ENCODE measurements at places on chromosomes 2 and 18. TPM values are rescaled to one million over a fixed set of nuclear protein-coding genes. Genes with fewer than 3 reads are reported as not detected.

- DNase-seq, result no peak
Measured at GRCh38 chr2:136383167-136383566, 265.2 kb upstream of the CXCR4 start.

- no peak for DNase-seq
Measured at GRCh38 chr2:52881606-52882005, 886.0 kb upstream of the CHAC2 start.

DNA sequence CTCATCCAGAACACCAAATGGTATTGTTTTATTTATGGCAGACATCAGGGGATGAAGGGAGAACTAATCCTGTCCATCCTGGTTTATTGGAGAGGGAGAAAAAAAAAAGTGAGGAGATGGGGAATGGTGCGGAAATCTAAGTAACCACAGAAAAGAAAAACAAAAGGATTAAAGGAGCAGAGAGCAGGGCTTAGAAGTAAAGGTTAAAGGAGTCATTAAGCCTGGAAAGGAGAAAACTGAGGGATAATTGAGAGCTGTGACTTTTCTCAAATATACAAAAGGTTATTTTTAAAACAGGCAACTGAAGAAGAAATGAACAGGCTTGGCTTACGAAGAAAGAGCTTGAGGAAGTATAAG, 127.2 kb upstream of the PPP1CB start:
- no peak for DNase-seq

GRCh38 chr2:190459881-190460280, 51.7 kb downstream of the MFSD6 start:
- no peak for DNase-seq

GRCh38 chr2:43274055-43274454, 47.6 kb upstream of the ZFP36L2 start:
- DNase-seq, result no peak

DNA sequence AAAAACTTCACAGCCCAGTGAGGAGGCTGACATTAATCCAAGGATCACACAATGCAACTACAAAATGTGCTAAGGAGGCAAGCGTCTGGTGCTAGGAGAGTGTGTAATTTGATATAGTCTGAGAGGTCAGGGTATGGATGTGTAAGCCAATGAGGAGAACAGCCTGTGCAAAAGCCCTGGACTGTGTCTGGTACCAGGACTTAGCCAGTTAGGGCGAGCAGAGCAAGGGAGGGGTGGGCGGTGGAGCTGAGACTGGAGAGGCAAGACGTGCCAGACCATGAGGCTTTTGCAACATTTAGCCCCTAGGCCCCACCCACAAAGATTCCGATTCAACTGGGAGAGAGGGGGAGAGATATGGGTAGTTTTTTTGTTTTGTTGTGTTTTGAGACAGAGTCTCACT, 33.5 kb upstream of the SPRED2 start:
- no peak for DNase-seq

GRCh38 chr2:19835781-19836281, 66.0 kb downstream of the TTC32 start:
- peak; percentile 91 for DNase-seq

DNA sequence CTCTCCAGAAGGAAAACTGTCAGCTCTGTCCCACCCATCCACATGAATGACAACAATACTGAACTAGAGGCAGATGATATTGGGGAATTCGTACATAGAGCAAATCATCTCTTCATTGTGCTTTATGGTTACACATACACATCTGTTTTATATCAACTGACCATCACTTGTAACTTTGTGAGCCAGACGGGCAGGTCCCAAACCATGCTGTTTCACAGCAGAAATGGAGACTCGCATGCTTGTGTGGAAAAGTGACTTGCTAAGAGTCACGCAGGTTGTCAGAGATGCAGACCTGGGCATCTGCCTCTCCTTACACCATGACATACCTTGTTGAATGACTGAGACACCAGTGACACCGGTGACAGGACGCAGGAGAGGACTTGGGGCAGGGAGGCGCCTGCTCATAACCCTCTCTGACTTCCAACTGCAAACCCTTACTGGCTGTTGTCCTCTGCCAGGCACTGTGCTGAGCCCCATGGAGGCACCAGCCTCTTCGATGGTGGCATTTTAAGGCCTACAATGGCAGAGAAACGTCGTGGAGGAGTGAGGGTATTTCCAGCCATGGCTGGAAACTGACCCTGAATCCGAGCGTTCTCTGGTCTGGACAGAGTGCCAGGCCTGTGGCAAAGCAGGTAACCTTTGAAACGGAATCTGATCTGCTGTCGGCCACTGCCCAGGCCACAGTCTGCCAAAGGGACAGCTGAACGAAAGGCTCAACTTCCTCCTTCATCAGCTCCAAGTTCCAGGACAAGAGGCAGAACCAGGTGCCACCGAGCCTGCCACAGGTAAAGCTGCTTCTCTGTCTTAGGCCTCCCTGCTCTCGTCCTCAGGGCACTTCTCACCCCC, 26.9 kb upstream of the ROCK2 start:
- no peak for DNase-seq

- no peak for DNase-seq
Measured at GRCh38 chr2:3242747-3243369, 134.8 kb downstream of the EIPR1 start.

DNA sequence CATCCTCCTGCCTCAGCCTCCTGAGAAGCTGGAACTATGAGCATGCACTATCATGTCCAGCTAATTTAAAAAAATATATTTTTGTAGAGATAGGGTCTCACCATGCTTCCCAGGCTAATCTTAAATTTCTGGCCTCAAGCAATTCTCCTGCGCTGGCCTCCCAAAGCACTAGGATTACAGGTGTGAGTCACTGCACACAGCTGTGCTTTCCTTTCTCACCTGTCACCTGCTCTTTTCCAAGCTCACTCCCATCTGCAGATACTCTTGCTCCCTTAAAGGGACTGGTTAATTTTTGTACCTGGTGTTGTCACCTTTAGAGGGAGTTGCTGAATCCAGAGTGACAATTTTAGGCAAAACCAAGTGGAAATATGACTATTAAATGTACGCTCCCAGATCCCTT, 178.2 kb downstream of the LOXHD1 start:
- DNase-seq, result no peak

Gene ITPRIPL1
- 4.7 TPM for total RNA-seq

Gene REG1B
- total RNA-seq, result not detected

Gene MDH1B
- total RNA-seq, result 11.4 TPM

Gene ITGA6
- 4.3 TPM for total RNA-seq

All from MG63 (cell line).